Activated CD4-positive, alpha-beta T cell treated with anti-CD3 and anti-CD28 coated beads, Interleukin-2, amount 10 ng/mL, durations not matched to agents 7 days and 5 days (primary cell): ENCODE measurements at places on chromosomes 6 and 20. TPM values are rescaled to one million over a fixed set of nuclear protein-coding genes. Genes with fewer than 3 reads are reported as not detected.

The AIF1 gene
- 48.0 TPM for total RNA-seq

- DNase-seq, result no peak
These were observed 18.2 kb downstream of the MAP7 start for GRCh38 chr6:136532030-136532429.

GRCh38 chr6:101578306-101578705 is 184.8 kb downstream of the GRIK2 start:
- DNase-seq, result no peak

GRCh38 chr20:36624944-36625324 is 19.4 kb downstream of the RAB5IF start:
- DNase-seq, result no peak

DNA sequence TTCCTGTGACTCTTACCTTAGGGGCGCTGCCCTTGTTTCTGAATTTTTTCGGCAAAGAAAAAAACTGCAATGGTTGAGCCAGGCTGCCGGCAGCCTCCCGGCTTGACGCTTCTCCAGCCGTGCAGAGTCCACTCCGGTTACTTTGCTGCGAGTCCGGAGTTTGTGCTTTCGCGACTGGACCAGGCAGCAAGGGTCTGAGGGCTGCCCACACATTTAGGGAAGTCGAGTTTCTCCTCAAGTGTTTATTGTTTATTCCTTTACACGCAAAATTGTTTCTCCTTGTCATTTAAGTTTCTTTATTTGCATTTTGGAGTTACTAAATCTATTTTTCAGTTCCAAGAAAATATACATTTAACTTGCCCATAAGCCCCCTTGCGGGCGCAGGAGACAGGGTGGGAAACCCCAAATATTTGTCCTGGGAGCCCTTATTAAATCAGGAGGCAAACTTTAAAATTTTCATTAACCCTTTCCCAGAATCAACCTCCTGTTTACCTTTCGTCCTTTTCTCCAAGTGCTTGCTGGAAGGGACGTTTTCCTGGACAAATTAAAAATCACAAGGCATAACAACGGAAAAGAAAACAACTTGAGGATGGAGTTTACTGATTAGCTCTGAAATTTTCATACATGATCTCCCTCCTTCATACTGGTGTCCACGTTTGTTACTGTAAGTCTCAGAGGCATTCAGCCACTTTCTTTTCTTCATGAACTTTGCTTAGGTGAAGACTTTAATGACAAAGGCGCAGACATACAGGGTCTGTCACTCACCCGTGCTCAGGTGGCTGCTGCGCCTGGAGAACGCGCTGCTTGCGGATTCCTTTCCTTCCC is 1.7 kb upstream of the PDE10A start:
- no peak for DNase-seq

The CCDC170 gene
- total RNA-seq, result not detected

DNA sequence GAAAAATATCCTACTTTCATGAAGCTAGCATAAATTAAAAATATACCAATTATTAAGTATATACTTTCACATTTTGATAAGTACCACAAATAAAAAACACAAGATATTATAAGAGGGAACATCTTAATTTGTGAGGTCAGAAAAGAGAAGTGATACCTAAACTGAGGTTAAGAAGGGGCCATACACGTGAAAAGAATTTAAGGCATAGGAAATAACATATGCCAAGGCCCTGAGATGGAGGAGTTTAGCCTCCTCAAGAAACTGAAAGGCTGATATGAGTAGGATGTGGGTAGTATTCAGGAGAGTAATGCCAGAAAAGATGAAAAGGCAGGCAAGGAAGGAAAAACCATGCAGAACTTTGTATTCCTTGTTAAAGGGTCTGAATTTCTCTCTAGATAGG is 116.6 kb upstream of the HTR1E start:
- DNase-seq, result no peak

DNA sequence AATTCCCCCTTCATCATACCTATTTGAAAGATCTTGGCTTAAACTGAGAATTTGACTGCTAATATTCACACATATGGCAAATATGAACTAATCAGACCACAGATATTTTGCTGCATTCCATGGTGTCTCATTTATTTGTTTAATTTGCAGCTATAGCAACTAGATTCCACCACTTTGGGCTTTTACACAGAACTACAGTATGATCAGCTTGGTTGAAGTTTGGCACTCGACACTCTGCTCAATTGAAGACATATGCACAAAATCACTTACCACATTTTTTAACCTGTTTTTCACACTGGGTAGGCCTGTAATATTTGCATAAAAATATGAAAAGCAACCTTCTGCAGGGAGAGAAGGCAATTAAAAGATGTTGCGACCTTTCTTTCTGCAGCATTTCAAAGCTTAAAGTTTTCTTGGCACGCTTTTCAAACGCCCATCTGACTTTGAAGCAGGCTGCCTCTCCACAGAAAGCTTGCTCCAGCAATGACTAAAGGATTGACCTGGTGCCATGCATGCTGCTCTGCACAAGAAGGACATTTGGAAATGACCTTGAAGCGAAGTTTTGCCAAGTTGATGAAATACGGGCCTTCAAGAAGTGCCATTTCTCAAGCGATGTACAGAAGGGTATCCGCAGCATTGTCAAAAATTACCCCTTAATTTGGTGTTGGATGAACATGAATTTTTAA is 126.7 kb downstream of the AIG1 start:
- no peak for DNase-seq

The SH3BGRL2 gene
- 0.12 TPM for total RNA-seq

The PAK5 gene
- not detected for total RNA-seq

The ULBP2 gene
- 0.40 TPM for total RNA-seq

- peak; percentile 24 for DNase-seq
These were observed 1.3 kb downstream of the SLA2 start for GRCh38 chr20:36644706-36645095.

The SMIM28 gene
- not detected for total RNA-seq

- DNase-seq, result no peak
These were observed 15.9 kb upstream of the ADGRF1 start for GRCh38 chr6:47057830-47058540.

GRCh38 chr20:16803965-16804792 is 56.0 kb downstream of the OTOR start:
- peak; percentile 52 for DNase-seq

The EYA4 gene
- not detected for total RNA-seq

DNA sequence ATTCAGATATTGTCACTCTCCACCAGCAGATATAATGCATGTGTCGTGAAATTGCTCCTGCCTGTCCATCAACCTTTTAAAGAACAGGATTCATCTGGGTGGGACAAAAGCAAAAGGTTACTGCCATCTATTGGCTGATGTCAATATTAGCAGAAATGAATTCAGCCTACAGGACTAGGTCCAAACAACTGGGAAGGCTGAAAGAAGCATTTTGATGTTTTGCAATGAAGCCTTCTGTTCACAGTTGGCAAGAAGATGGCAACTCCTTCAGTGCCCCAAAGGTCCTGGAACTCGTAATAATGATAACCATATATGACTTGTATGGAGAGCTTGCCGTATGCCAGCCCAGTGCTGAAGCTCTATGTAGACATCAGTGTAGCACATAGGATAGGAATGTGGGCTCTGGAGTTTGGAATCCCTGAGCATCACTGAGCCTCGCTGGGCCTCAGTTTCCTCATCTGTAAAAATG is 7.5 kb downstream of the BCAS1 start:
- no peak for DNase-seq
